ENCODE measurements at places on chromosomes 11 and 22.
A peak's percentile ranks its signal among the peaks of the same experiment; 100 is the strongest.

- DNase-seq = no peak
These were observed 11.3 kb upstream of the PIM3 start for GRCh38 chr22:49948958-49949913.

- DNase-seq = no peak
These were observed 2.0 kb upstream of the ROBO3 start for GRCh38 chr11:124863137-124863825.

- DNase-seq = no peak
These were observed 12.8 kb upstream of the PTPN5 start for GRCh38 chr11:18804199-18804999.

DNA sequence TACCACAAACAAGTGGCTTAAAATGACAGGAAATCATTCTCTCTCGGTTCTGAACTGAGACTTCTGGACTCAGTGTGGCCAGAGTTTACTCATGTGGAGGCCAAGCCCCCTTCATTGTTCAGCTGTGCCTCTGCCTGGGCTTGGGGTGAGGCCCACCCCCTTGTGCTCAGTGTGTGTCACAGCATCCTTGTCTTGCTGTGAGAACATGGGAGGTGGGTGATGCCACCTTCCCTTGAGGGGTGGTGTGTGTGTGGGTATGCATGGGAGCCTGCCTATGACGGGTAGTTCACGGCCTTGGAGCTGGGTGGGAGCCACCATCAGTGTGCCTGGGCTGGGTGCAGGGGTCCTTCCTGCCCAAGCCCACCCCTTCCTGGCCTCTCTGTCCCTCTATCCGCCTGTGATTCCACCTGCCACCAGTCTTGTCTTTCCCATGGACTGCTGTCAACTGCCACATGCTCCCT is 101.7 kb downstream of the MORC2 start:
- no peak for DNase-seq

- DNase-seq = no peak
These were observed 27.6 kb upstream of the HMOX1 start for GRCh38 chr22:35353318-35353717.

DNA sequence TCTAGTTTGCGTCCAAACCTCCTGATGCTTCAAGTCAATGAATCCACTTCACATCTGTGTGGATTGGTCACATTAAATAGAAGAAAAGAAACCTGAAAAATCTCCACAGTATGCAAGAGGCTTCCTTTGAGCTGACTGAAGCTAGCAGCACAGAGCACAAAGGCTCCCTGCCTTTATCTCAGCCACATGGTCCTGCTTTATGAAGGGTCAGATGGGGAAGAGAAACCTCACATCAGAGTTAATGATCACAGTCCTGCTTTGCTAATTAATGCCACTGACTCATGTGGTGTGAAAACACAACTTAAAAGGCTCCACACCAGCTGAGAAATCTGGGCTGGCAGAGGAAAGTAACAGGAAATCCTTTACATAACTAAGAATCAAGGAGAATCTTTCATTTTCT is 1291.0 kb downstream of the LRRC4C start:
- no peak for DNase-seq

- DNase-seq = no peak
These were observed 102.9 kb downstream of the USP35 start for GRCh38 chr11:78291503-78292108.

- no peak for DNase-seq
These were observed 540 bp downstream of the ADM start for GRCh38 chr11:10305262-10305963.

- no peak for DNase-seq
These were observed 18.9 kb downstream of the ARFGAP2 start for GRCh38 chr11:47157805-47158204.

GRCh38 chr11:12863605-12864121 is 145.5 kb upstream of the RASSF10 start:
- no peak for DNase-seq

GRCh38 chr11:108586600-108586999 is 7.0 kb downstream of the EXPH5 start:
- DNase-seq = no peak

- peak; percentile 21 for DNase-seq
These were observed 88.1 kb upstream of the ARHGAP32 start for GRCh38 chr11:129280027-129280811.

GRCh38 chr11:75498556-75499255 is 27.0 kb downstream of the GDPD5 start:
- no peak for DNase-seq

All from H4 (cell line).